ENCODE measurements at places on chromosomes 5 and 9. TPM values are rescaled to one million over a fixed set of nuclear protein-coding genes. Genes with fewer than 3 reads are reported as not detected.

GRCh38 chr9:79329861-79330260, 241.9 kb upstream of the TLE4 start:
- DNase-seq, result no peak

- DNase-seq, result peak; percentile 91
These were observed at the start of gene PTGES for GRCh38 chr9:129752900-129753729. Gene PTGES (minus strand): TSS chr9:129753042. CDS start chr9:129753012, 30 bp downstream.

GRCh38 chr5:151737431-151737830, 21.0 kb downstream of the ATOX1 start:
- DNase-seq, result no peak

GRCh38 chr5:97986069-97986468, 787.4 kb upstream of the RGMB start:
- DNase-seq, result no peak

GRCh38 chr9:109914280-109915027, 134.5 kb downstream of the PALM2AKAP2 start:
- no peak for DNase-seq

IFNA21 gene
- polyA plus RNA-seq, result not detected

ALDH1A1 gene
- polyA plus RNA-seq, result 9,987 TPM

Data from A549 (cell line).